ENCODE measurements at places on chromosomes 6 and 20.

DNA sequence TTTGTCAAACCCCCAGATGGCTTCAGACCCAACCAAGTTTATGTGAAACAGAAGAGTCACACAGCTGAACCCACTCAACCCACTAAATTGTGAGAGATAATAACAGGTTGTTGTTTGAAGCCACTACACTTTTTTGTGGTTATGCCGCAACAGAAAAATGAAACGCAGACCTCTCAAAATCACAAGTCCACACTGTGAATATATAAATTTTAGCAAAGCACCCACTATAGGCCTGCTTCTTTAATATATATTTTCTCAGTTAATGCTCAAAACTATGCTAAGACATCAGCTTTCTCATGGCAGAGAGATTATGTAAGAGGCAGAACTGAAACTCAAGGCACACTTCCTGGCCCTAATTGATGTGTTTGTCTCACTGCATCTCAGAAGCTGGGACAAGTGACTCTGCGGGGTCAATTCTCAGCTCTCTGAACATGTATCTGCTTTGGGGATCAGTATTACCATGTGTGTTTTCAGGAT is 27.7 kb downstream of the MAP3K5 start:
- no peak for DNase-seq

DNA sequence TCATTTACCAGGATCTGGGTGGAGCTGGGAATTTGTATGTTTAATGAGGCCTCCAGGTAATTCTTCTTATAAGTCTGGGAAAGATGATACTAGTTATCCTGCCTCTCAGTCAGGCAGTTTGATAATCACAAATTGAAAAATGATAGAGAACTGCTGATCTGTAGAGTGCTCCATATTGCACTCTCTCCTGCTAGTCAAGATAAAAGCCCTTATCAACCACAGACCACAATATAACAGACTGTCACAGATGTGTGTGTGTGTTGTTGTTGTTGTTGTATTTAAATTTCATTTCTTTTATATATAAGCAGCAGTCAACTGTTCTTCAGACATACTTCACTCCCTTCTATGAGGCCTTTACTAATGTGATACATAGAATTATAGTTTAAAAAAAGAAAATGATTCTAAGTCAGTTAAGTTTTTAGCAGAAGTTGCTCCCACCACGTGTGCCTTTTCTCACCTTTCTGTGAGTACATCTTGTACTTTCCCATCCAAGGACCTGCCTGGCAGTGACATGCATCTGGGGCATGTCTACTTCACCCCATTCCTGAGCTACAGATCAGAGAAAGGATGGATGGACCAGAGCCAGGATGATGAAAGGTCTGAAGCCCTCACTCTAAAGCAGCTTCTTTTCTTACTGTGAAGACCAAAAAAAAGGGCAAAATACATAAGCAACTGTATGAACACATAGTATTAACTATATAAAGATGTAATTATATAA is 29.8 kb downstream of the TENT5A start:
- no peak for DNase-seq

GRCh38 chr6:147765541-147765940 is 257.1 kb downstream of the SAMD5 start:
- no peak for DNase-seq

DNA sequence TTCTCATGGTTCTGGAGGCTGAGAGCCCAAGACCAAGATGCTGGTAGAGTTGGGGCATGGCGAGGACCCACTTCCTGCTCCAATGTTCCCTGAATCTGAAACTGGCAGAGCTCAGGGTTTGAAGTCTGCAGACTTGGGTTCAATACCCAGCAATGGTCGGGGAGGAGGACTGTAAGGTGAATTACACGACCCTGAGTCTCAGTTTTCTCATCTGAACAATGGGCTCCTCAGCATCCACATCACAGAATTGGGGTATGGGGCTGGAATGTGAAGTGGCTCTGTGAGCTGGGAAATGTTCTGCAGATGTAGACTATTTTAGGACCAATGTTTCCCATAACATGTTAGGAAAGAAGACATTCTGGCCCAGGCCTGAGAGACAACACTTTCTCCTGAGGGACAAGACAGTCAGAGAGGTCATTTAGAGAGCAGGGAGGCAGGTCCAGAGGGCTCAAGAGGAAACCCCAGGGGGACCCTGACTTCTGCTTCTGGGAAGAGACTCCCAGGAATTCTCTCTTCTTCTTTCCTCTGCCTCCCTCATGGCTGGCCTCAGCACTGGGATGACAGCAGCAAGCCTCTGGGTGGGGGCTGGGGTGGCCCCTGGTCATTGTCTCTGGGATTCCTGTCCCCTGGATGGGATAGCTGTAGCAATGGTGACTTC is 141.3 kb upstream of the PMEPA1 start:
- no peak for DNase-seq

- no peak for DNase-seq
Observed at GRCh38 chr6:73073238-73073637, 152.1 kb downstream of the KHDC1L start.

GRCh38 chr6:164078532-164079274 is 664.2 kb downstream of the QKI start:
- no peak for DNase-seq

DNA sequence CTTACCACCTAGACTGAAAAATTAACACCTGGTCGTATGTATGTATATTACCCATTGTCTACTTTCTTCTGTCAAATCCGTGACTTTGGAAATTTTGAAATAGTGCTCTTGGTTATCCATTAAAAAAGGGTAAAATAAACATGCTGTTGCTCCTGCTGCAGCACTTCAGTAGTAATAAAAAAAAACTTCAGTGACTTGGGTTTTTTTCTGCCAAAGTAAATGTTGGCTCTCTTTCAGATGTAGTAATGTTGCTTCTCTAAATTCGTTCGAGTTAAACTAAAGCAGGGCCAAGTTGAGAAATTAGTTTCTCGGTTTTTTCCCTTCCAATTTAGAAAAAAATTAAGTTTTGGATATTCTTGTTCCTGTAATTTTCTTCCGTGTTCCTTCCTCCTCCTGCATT is 34.2 kb downstream of the JARID2 start:
- no peak for DNase-seq

DNA sequence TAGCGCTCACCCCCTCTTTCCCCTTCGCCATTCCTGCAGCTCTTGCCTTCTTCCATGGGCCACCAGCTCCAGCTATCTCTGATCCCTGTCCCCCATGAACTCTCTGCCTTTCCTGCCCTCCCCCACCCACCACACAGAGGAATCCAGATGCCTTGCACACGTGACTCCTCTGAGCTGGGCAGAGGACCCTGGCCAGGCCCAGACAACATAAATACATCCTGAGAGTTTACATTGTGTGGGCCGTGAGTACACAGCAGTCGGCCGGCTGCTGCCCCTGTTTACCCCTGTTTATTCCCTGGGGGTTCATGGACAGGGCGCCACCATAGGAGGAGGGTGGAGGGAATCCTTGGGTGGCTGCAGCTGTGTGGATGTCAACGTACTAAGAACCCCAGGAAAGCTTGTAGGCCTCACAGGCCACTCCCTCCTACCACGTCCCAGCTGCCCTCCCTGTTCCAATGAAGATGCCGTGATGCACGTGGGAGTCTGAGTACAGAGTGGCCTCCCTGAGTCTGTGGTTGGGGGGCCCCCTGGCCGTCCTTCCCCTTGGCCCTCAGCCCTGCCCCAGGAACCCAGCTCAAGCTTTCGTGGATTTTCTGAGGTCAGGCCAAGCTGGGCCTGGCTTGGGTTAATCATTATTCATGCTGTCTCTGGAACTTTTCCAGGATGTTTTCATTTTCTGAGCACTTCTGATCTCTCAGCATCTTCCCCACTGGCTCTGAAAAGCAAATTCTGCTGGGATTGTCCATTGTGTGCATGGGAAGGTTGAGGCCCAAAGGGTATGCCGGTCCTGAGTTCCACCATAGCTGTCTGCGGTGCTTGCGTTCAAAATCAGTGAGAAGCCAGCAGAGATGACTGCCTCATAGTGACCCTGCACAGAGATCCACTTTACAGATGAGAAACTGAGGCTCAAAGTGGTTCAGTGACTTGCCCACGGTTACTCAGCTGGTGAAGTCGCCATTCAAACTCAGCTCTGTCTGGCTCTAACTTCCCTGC is 136.3 kb downstream of the MRPL14 start:
- no peak for DNase-seq

DNA sequence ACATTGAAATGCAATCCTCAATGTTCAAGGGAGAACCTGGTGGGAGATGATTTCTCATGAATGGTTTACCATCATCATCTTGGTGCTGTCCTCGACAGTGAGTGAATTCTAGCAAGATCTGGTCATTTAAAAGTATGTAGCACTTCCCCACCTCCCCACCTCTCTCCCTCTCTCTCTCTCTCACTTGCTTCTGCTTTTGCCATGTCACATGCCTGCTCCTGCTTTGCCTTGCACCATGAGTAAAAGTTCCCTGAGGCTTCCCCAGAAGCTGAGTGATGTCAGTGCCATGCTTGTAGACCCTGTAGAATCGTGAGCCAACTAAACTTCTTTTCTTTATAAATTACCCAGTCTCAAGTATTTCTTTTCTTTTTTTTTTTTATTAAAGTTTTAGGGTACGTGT is 60.5 kb downstream of the DST start:
- DNase-seq, result no peak

Data from hypothalamus (tissue), 51 donors.